Umbilical cord (tissue), 2 donors: ENCODE measurements at places on chromosomes 7 and 10.

DNA sequence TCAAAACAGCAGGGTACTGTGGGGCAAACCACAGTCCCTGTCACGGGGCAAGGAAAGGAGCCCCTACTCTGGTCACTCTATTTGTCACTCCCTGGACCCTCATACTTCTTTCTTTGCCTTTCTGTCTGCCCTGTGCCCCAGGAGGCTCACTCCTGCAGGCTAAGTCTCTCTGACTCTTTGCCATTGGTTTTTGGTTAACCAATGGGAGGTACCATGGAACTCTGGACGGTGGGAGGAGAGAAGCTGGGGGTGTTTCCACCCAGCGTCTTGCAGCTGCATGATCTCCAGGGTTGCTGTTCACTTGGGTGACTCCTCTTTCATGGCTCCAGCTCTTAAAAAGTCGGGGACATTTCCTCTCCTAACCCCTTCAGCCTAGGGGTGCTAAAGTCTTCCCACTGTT is 15.4 kb upstream of the EIF5AL1 start:
- no peak for DNase-seq

DNA sequence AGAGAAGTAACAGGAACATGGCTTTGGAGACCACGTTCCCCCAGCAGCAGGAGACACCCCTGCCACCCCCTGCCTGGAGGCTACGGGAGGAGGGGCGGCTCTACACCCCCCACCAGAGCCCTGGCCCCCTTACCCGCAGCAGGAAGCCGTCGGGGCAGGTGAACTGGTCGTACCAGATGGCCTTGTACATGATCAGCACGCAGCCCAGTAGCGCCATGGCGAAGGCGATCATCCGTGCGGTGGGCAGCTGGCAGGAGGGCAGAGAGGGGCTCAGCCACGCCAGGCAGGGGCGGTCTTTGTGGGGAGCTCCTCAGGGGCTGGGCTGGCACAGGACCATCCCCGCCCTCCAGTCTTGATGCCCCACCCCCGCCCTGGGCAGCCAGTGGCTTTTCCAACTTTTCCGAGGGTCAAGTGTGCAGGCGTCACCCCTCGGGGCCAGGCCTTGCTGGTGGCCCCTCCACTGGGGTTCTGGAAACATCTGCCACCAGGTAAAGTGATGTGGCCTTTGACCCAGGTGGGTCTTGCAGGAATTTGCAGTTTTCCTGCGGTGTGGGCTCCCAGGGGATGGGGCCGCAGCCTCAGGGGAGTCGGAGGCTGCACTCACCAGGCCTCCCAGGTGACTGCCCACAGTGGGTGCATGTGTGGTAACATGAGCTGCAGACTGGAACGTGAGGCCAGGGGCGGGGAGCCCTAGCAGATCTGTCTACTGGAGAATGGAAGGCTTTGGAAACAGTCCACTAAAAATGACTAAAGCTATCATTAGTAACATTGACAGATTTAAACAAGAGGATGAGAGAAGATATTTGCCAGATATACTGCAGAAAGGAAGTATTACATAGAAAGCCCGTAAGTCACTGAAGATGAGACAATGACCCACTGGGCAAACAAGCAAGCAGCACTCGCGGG is 9.7 kb downstream of the CALY start:
- peak; percentile 15 for DNase-seq

- no peak for DNase-seq
Observed at GRCh38 chr10:84156768-84157167, 16.8 kb upstream of the GPR15LG start.

DNA sequence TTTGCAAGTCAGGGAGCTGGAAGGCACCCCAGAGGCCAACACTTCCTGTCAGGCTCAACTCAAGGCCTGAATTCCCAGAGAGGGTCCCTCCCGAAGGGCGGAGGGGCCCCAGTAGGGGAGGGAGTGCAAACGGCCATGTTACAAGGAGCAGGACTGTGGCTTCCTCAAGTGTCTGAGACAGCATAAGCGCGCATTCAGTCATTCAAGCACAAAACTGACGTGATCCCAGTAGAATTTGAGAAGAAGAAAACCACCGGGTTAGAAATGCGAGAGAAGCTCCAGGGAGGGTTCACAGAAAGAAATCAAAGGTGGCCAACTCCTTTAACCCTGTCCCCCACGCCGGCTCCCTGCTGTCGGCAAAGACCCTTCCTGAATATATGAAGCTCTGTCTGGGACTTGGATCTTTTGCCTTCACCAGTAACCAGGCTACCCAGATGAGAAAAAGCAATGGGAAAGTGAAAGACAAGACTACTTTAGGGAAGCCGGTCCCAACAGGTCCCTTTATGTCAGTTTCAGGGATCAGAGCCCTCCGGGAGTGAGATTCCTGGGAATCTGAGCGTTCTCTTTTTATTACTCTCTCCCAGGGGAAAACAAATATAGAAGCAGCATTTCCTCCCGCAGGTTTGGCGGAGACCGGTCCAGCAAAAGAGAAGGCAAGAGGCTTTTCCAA is 1.3 kb downstream of the AFAP1L2 start:
- DNase-seq: peak; percentile 48

- DNase-seq: no peak
Observed at GRCh38 chr7:110650328-110650727, 440.6 kb upstream of the LRRN3 start.

- DNase-seq: no peak
Observed at GRCh38 chr7:8134089-8134733, 127.8 kb downstream of the ICA1 start.

DNA sequence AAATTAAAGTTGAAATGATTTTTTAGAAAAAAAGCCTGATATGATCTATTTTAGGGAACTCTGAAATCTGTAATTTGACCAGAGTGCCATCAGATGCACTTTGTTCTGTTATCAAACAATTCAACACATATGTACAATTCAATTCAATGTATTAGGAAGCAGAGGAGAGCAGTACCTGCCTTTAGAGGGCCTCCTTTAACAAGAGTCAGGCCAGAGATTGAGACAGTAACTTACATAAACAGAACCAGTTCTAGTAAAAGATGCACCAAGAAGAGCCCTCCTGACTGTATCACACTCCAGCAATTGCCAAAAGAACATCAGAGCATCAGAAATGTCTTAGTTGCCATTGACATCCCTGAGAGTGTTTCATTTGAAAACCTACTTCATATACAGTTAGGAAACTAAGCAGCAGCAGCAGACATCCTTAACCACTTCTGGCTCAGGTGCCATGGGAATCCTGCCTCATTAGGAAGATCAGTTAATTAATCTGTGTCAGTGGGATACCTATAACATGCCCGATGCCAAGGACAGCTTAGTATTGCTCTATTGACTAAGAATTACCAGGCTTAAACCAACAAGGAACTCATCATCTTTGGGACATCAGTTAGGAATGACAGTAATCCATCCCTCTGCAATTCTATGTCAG is 1222.6 kb upstream of the LRRN3 start:
- DNase-seq: no peak

DNA sequence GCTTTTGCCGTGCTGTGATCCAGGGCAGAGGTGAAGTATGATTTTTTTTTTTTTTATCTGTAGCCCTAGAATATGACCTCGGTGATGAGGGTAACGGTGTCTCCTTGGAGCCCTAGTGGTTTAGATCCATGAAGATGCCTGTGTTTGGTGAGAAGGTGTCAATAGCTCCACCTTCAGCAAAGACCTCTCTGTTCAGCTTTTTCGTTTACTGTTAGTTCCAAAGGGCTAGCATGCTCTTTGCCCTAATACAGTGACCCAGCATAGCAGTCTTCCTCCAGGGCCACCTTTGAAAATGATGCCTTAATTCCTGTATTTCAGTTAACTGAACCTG is 746 bp upstream of the MRPS16 start:
- no peak for DNase-seq

DNA sequence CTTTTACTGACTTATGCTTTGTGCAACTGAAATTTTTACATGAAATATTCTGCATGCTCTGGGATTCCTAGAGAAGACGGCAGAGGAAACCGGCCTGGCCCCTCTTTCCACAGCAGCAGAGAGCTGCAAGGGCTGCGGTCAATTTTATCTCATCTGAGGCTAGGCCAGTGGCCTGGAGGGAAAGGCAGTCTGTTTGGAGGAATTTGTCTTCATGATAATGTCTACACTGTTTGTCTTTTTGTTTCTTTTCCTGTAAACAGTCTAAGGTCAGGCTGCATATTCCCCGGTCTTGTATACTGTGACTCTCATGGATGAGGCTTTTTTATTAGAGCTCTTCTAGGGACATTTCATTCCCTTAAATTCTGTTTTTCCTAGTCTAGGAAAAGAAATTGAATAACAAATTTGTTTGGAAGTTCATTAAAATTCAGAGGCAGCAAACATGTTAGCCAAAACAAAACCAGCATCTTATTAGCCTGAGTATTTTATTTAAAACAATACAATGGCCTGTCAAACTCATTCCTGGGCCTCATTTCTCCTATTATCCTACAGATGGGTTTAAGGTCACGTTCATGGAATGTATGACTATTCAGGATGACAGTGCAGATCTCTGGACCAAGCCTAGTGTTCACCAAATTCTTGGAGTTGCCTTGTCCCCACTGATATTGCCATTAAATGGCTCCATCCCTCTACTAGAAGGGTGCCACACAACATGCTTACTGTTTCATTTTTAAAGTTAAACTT is 26.4 kb downstream of the LAMB4 start:
- DNase-seq: peak; percentile 22

DNA sequence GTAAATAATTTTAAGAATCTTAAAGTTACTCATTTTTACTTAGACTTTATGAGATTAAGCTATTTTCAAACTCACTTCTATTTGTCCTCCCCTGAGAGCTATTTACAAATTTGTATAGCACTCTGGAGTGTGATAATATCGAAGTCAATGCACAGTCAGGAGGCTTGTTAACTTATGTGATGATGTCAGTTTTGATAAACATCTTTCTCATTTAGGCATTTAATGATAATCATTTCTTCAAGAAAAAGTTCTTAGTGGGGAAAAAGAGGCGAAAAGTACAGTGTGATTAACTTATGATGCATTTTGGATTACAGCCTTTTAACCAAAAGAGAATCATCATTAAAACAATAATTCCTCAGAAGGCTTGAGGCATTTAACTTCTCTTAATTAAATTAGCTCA is 468.6 kb downstream of the AUTS2 start:
- no peak for DNase-seq

DNA sequence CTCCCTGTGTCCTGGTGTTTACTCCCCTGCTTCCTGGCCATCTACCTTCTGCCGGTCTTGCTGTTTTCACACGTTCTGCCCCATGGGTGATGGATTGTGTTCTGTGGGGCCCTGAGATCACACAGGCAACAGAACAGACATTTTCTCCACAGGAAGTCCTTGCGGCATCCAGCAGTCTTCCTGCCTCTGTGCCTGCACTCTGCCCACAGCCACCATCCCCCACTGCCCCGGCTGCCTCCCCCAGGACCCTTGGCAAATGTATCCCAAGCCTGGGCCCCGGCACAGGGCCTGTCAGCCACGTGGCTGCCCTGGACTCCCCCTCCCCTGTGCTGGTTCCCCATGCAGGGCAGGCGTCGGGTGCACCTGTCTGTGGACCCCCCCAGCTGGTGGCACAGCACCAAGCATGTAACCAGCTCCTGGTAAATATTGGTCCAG is 184.2 kb downstream of the WDR37 start:
- no peak for DNase-seq

DNA sequence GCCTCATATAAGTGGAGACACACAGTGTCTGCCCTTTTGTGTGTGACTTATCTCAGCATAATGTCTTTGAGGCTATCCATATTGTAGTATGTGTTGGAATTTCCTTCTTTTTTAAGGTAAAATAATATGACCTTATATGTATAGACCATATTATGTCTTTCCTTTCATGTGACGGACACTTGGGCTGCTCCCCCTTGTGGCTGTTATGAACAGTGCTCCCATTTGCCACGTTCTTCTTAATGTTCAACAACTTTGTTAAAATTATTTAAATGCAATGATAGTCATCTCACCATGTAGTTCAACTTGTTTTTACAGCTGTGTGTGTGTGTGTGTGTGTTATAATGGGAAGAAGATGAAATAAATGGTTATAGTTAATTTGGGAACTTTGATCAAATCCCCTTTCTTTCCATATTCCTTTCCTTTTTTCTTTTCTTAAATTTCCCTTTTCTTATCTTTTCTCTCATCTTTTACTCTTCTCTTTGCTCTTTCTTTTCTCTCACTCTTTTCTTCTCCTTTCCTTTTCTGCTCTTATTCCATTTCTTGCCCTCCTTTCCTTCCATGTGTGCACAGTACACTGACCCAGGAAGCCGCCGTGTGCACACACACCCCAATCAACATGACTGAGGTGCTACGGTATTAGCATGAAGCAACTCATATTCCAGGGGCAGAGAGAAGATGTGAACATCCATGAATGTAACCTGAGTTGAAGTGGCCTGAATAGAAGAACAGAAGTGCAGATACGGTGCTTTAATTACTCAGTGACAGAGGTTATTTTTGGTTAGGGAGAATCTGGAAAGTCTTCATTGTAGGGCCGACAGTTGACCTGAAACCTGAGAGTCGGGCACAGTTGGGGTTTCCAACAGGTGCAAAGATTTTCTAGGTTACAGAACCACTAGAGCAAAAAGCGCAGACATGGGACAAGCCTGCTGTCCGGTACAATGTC is 596.6 kb downstream of the SDK1 start:
- DNase-seq: peak; percentile 49

DNA sequence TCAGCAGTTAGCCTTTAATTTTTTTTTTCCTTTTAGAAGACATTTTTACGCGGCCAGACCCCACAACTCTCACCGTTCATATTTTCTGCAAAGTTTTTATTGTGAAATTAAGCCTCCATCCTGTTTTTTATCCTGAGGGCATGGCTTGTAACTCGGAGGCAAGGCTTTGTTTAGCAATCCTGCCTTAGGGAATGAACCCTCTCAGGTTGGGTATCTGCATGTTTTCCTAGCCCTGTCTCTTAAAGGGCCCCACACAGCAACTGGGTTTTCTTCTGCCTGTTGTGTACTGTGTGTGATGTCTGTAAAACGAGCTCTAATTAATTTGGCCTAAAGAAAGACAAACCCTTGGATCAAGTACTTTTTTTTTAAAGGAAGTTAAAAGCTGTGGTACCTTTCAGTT is 130.2 kb upstream of the COBL start:
- no peak for DNase-seq

GRCh38 chr7:153447011-153447410 is 605.2 kb upstream of the DPP6 start:
- no peak for DNase-seq

DNA sequence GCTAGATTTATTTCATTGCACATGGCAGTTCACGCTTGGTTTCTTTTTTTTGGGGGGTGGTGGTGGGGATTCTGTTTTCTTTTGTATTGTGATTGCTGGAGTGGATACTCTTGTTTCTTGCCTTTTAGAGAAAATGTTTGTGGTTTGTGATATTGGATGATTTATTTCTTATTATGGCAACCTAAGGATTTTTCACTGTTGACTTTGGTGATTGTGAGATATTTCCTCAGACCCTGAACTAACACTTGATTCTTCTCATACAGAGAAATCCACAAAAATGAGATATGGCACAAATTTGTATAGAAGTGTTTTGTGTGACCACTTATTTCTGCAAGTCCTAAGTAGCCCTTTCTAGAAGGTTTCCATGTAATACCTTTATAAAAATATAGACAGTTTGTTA is 871.1 kb downstream of the LRMDA start:
- DNase-seq: no peak

- DNase-seq: no peak
Observed at GRCh38 chr7:155527664-155528063, 18.7 kb downstream of the CNPY1 start.

GRCh38 chr10:4240608-4241197 is 455.7 kb upstream of the KLF6 start:
- peak; percentile 51 for DNase-seq

- no peak for DNase-seq
Observed at GRCh38 chr7:29881724-29882123, 75.4 kb downstream of the WIPF3 start.

- DNase-seq: no peak
Observed at GRCh38 chr7:50632561-50633413, 67.6 kb upstream of the DDC start.
